ENCODE measurements at places on chromosomes 6 and 20. TPM values are rescaled to one million over a fixed set of nuclear protein-coding genes. Genes with fewer than 3 reads are reported as not detected.

BPI gene
- not detected for total RNA-seq

CLDN20 gene
- not detected for total RNA-seq

CST1 gene
- total RNA-seq: 2.3 TPM

SYNCRIP gene
- 59.2 TPM for total RNA-seq

SLC35B3 gene
- total RNA-seq: 5.1 TPM

SIRPD gene
- total RNA-seq: not detected

BPIFB2 gene
- total RNA-seq: not detected

PCMTD2 gene
- total RNA-seq: 41.4 TPM

SLC24A3 gene
- total RNA-seq: not detected

CPNE5 gene
- total RNA-seq: not detected

HLA-DRA gene
- total RNA-seq: not detected

GRIK2 gene
- total RNA-seq: not detected

IPCEF1 gene
- 0.44 TPM for total RNA-seq

THBS2 gene
- not detected for total RNA-seq

NDUFAF4 gene
- 10.3 TPM for total RNA-seq

TCF15 gene
- total RNA-seq: not detected

CPXM1 gene
- total RNA-seq: not detected

CCDC170 gene
- 0.05 TPM for total RNA-seq

LY6G6D gene
- not detected for total RNA-seq

UTRN gene
- total RNA-seq: 25.7 TPM

SNX3 gene
- total RNA-seq: 61.7 TPM

LY6G6C gene
- total RNA-seq: not detected

PROKR2 gene
- not detected for total RNA-seq

WFDC2 gene
- 17.7 TPM for total RNA-seq

TFAP2D gene
- not detected for total RNA-seq

PSORS1C1 gene
- 1.2 TPM for total RNA-seq

LPIN3 gene
- 8.9 TPM for total RNA-seq

ZNF292 gene
- total RNA-seq: 8.0 TPM

TSPO2 gene
- not detected for total RNA-seq

ZNF165 gene
- total RNA-seq: 4.4 TPM

Measured in HT-29 (cell line).